ENCODE measurements at places on chromosomes 13 and 19. TPM values are rescaled to one million over a fixed set of nuclear protein-coding genes. Genes with fewer than 3 reads are reported as not detected.

- DNase-seq: no peak
These were observed 235.2 kb upstream of the SGCG start for GRCh38 chr13:22945321-22946226.

- DNase-seq: no peak
These were observed 14.5 kb downstream of the FFAR2 start for GRCh38 chr19:35462476-35462953.

Gene METTL21C
- total RNA-seq: not detected

DNA sequence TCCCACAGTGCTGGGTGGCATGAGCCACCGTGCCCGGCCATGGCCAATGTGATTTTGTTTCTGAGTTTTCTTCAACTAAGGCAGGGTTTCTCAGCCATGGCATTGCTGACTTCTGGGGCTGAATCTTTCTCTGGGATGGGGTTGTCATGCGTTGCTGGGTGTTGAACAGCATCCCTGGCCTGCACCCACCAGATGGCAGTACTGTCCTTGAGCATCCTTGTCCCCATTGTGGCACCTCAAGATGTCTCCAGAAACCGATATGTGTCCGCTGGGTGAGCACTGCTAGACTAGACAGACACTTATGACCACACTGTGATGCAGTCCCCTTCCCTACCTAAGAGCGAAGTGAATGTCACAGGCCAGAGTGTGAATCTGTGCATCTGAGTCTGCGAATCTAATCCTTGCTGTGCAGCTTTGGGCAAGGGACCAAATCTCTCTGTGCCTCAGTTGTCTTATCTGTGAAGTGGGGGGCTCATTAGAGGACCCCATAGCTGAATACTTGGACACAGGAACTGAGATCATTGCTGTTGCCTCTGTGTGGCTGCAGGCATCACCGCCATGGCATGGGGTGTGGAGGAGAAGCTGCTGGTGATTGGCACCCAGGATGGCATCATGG is 50.3 kb upstream of the SIN3B start:
- peak; percentile 35 for DNase-seq

Gene JSRP1
- 1.7 TPM for total RNA-seq

DNA sequence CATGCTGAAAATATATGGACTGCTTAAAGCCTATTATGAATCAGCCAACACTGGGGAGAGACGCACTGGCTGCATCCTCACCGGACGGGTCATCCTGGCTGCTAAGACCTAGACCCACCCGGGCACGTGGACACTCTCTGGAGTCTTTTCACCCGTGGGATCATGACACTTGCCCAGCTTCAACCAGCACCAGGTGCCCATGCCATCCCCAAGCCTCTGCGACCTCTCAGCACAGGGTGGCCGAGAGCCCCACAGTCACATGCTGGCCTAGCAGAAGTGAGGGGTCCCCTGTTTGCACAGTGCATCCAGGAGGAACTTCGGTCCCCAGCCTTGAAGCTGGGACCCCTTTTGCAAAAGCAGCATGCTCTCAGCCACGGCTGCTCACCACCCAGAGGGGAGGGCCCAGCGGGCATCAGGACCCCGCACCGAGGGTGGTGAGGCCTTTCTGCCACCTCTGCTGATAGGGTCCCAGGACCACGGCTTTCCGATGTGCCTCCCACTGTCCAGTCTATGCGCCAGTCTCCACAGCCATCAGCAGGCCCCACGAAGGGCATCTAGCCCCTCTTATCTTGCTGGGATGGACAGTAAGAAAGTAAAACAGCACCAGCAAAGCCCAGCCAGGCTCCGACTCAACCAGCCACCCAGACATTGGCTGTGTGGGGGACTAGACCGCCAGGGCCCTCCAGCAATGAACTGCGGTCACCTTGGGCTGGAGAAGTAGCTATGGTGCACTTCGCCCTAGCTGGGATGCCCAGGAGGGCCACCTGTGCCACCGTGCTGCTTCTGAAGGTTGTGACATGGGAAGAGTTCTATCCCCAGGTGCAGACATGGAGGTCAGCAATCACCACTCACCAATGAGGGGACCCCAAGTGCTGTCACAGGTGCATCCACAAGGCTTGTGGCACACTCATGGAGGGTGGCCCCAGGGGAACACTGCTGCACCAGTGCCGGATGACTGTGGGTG is 73.1 kb downstream of the CEBPG start:
- no peak for DNase-seq

DNA sequence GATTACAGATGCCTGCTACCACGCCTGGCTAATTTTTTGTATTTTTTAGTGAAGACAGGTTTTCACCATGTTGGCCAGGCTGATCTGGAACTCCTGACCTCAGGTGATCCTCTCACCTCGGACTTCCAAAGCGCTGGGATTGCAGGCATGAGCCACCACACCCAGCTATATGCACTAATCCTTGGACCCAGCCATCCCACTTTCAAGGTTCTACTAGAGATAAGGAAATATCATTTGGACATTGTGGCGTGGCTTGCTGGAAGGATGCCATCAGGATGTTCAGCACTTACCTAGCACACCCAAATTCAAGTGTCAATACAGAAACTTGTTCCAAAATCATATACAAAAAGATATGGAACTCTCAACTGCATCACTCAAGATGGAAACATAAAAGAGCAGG is 136.4 kb downstream of the ABCC4 start:
- no peak for DNase-seq

DNA sequence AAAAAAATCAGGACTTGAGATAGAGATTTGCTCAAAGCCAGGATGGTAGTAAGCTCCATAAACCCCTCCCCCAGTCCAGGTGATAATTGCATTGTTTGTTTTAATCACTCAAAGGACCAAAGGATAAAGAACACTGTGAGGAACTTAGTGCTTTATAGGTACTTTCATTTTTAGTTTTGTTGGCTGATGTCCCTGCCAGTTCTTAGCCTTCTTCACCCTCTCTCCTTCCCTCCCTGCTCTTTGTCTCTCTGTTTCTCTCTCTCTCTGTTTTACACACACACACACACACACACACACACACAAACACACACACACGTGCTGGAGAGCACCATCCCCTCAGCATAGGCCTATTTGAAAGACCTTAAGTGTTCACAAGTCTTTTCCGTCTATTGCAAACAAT is 5.2 kb downstream of the FRY start:
- no peak for DNase-seq

Gene IGSF23
- total RNA-seq: not detected

DNA sequence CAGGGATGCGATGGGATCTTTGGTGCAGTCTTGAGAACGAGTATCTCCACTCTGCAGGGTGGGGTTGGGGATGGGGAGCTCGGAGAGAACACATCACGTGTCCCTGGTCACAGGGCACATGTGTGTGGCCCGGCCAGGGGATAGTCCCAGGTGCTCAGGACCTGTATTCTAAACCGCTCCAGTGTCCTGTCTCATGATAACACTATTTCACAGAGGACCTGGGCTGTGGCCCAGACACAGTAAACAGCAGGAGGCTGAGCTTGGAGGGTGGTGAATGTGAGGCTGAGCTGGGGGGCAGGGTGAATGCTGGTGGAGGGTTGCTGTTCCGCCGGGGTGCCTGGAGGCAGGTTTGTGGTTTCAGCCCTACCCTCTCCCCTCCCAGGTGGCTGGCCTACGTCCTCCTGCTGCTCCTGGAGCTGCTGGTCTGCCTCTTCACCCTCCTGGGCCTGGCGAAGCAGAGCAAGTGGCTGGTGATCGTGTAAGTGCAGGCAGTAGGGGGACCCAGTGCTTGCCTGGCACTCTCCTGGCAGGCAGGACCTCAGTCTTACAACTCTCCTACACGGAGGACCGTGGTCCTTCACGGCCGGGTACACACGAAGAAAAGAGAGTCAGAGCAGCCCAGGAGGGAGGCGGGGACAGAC is 11.1 kb downstream of the TTYH1 start:
- DNase-seq: no peak

DNA sequence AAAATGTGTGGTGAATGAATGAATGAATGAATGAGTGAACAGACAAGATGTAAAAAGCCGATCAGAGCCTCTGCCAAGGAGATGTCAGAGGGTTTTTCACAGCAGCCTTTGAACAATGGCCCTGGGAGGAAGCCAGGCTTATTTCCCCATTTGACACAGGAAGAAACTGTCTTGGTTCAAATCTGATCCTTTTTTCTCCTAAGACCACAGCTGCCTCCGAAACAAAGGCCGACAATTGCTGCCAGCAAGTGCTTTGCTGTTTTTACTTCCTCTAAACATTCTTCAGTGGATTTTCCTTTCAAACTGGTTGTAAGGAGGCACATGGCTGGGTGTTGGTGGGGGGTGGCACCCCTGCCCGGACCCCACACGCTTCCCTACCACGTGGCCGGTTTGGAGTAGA is 44.2 kb upstream of the HOMER3 start:
- no peak for DNase-seq

DNA sequence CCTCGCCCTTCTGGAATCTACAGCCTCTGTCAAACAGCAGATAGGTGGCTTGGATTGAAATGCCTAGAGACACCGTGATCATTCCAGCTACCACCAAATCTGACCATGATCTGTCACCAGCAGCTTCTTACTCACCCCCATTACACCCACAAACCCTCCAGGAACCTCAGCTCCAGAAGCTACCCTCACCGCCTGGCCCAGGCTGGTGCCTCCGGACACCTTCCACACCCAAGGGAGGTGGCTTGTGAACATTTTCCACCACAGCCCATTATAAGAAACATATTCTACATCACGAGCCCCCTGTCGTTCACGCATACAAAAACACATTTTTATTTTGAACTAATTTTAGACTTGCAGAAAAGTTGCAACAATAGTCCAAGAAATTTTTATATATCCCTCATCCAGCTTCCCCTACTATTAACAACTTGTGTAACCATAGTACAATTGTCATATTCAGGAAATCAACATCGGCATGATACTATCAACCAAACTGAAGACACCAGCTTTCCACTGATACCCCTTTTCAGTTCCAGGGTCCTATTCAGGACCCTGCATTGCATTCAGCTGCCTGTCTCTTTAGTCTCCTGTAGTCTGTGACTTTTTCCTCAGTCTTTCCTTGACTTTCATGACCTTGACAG is 15.4 kb upstream of the UBE2L5 start:
- DNase-seq: no peak

- DNase-seq: no peak
These were observed 36.2 kb downstream of the GPC6 start for GRCh38 chr13:93262729-93263345.

Gene DLEU7
- total RNA-seq: 1.0 TPM

DNA sequence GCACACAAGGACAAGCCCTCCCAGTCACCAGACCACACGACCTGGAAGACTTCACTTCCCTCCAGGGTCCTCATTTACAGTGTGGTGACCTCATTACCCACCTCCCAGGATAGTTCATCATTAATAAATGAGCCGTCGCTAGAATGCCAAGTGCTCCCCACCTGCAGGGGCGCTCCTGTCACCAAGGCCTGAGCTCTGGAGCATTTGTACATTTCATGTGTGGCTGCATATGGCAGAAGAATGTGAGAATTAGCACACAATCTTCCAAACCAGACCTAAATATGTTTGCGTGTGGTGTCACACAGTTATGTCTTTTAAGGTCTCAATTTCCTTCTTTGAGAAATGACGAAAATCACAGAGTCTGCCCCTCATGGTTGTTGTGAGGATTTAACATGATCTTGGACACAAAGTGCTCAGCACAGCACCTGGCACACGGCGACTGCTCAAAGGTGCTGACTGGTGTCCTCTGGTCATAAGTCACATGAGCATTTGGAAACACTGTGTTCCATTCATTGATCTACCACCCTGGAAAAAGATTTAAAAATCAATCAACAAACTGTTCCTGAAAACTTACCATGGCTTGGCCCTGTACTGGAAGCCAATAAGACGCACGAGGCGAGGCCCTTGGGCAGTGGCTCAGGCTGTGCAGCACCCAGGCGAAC is 150.6 kb upstream of the SPACA7 start:
- DNase-seq: no peak

Gene ZNF177
- 1.3 TPM for total RNA-seq

- DNase-seq: no peak
These were observed 113.3 kb upstream of the KL start for GRCh38 chr13:32902874-32903273.

Gene CLIP3
- 3.0 TPM for total RNA-seq

- peak; percentile 6 for DNase-seq
These were observed 192.6 kb downstream of the PCDH17 start for GRCh38 chr13:57824121-57824520.

DNA sequence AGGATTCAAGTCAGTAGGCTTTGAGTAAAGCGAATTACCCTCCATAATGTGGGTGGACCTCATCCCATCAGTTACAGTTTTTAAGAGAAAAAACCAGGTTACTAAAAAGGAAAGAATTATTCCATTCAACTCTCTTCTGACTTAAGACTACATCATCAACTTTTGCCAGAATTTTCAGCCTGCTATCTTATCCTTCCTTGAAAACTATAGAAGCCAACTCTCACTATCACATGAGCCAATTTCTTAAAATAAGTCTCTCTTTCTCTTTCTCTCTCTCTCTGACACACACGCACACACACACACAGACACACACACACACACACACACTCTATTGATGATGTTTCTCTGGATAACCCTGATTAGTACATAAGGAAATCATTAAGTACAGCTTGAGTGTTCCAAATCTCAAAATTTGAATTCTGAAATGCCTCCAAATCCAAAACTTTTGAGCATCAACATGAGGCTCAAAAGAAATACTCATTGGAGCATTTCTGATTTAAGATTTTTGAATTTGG is 217.0 kb upstream of the PRR20A start:
- DNase-seq: no peak

Gene BLVRB
- total RNA-seq: 211 TPM

DNA sequence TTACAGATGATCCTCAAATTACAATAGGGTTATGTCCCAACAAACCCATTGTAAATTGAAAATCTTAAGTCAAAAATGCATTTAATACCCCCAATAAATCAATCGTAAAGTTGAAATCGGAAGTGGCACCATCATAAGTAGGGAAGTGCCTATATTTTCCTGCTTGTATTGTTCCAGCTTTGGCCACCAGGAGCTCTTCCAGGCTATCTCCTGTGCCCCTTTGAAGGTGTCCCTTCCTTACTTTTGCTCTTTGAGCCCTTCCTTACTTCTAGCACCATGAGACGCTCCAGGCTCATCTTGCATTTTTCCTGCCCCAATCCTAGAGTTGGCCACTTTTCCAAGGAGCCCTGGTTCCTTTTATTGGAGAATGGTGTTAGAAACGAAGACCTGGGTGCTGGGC is 163.0 kb upstream of the TSC22D1 start:
- no peak for DNase-seq

DNA sequence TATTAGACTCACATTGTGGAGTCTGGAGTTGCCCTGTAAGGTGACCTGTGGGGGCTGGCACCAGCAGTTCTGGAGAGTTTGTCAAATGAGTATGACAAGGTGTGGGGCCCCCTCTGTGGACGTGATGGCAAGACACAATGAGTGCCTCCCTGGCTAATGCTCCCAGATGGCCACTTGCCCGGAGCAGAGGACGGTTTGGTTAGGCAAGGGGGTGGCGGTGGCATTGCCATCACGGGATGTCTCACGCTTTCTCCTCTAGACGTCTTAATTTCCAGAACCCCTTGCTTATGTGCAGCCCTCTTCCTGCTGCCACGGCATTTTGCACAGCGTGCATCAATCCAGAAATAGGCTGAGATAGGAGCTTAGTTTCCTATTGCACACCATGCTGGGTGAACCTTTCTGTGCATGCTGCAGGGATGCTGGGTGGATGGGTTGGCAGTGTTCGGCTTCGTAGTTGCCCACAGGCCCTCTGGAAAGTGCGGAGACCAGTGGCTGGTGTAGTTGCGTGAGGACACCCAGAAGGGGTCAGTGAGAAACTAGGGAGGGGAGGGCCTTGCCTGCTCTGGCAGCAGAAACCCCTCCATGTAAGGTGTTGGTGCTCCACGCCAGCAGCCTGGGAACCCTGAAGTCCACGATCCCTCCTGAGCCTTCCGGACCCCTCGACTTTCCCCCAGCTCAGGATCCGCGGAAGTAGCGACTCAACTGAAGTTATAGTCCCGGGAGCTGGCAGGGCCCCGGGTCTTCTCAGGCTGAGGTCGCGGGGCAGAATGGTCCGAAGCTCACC is 18.1 kb upstream of the LRP3 start:
- DNase-seq: no peak
